ENCODE measurements at places on chromosomes 5 and 9. TPM values are rescaled to one million over a fixed set of nuclear protein-coding genes. Genes with fewer than 3 reads are reported as not detected.

- no peaks in the 10 kb centered on the region for H3K36me3 ChIP-seq
- H3K4me3 ChIP-seq = no peak overlapping the region
- H3K27ac ChIP-seq = no peak overlapping the region
- peaks cover under 1% of the 10 kb centered on the region for H3K27me3 ChIP-seq
- peaks cover 25% of the 10 kb centered on the region for H3K4me1 ChIP-seq
Observed at GRCh38 chr5:35922468-35922867, 16.0 kb downstream of the CAPSL start.

DNA sequence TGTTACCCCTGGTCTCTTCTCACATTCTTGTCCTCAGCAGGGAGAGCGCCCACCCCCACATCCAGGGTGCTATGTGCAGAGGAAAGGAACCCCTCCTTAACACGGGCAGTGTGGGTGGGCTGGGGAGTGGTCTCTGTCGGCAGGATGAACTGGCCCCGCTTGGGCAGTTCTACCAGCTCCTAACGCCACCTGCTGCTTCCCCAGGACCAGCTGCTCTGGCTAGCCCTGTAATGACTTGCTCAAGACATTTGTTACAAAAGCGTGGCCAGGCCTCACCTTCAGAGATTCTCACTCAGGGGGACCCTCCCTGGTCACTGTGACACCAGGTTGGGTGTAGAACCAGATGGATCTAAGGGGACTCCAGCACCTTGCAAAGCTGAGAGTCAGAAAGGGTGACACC, 82.4 kb downstream of the HMCN2 start:
- H3K27ac ChIP-seq = no peak overlapping the region
- no peaks in the 10 kb centered on the region for H3K36me3 ChIP-seq
- no peak for DNase-seq
- no peaks in the 10 kb centered on the region for H3K4me1 ChIP-seq

MRPL50 gene
- polyA plus RNA-seq = 12.9 TPM

GRCh38 chr5:41656597-41656996, 146.2 kb upstream of the PLCXD3 start:
- H3K27me3 ChIP-seq = no peaks in the 10 kb centered on the region
- no peak for DNase-seq
- H3K27ac ChIP-seq = no peak overlapping the region
- no peaks in the 10 kb centered on the region for H3K4me1 ChIP-seq
- H3K4me3 ChIP-seq = no peak overlapping the region

SPATA31C1 gene
- polyA plus RNA-seq = not detected

MEIKIN gene
- not detected for polyA plus RNA-seq

INPP5E gene
- polyA plus RNA-seq = 4.4 TPM

- peaks cover 63% of the 10 kb centered on the region for H3K36me3 ChIP-seq
- no peak overlapping the region for H3K27ac ChIP-seq
- H3K4me3 ChIP-seq = no peak overlapping the region
- no peak for DNase-seq
- no peaks in the 10 kb centered on the region for H3K27me3 ChIP-seq
Observed at GRCh38 chr9:124368692-124369091, 46.5 kb downstream of the PSMB7 start.

COL5A1 gene
- polyA plus RNA-seq = not detected

GRCh38 chr9:18791074-18791473, 241.9 kb downstream of the SAXO1 start:
- peaks cover 16% of the 10 kb centered on the region for H3K27me3 ChIP-seq
- no peak for DNase-seq
- H3K27ac ChIP-seq = no peak overlapping the region
- H3K36me3 ChIP-seq = no peaks in the 10 kb centered on the region
- H3K4me3 ChIP-seq = no peak overlapping the region

FAM78A gene
- 12.2 TPM for polyA plus RNA-seq

ALDH1A1 gene
- not detected for polyA plus RNA-seq

GRCh38 chr5:77380636-77381035, 111.5 kb downstream of the WDR41 start:
- no peaks in the 10 kb centered on the region for H3K36me3 ChIP-seq
- no peak overlapping the region for H3K4me3 ChIP-seq
- no peak overlapping the region for H3K27ac ChIP-seq
- peaks cover 4% of the 10 kb centered on the region for H3K27me3 ChIP-seq

DNA sequence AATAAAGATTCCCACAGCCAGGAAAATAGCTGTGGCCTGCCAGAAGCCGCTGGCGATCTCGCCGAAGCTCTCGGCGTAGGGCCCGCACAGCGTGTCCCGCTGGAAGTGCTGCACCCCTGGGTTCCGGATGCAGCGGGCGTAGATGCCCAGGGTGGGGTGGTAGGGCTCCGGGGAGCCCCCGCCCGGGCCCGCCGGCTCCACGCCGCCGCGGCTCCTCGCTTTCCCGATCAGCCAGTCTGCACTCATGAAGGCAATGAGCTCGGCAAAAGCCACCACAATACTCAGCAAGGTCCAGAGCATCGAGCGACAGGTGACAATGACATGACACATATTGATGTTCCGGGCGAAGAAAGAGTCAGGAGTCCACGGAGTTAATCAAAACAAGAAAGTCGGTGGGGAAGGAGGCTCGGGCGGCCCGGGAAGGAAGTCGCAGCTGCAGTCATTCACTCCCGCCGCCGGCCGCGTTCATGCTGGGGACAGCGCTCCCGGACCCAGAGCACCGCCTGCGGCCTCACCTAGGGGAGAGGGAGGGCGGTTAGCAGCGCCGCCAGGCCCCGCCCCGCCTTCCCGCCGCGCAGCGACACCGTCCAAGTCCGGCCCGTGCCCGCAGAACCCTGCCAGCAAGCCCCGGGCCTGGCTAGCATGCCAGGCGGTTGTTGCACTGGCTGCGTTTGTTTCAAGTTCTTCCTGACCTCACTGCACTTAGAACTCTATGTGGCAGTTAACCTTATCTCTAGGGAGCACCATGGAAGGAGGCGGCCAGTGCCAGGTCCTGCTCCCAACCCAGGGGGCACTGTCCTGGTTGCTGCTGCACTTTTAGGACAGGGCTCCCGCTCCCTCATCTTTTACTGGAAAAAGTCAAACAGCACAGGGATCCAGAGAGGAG, 138.4 kb downstream of the LHFPL2 start:
- no peaks in the 10 kb centered on the region for H3K36me3 ChIP-seq
- no peak overlapping the region for H3K27ac ChIP-seq
- H3K27me3 ChIP-seq = peaks cover 35% of the 10 kb centered on the region
- no peak for DNase-seq
- peaks cover 6% of the 10 kb centered on the region for H3K4me1 ChIP-seq
- peak overlapping the region; percentile 81 for H3K4me3 ChIP-seq

WHRN gene
- polyA plus RNA-seq = 0.43 TPM

- H3K4me3 ChIP-seq = no peak overlapping the region
- no peak for DNase-seq
- H3K4me1 ChIP-seq = no peaks in the 10 kb centered on the region
- no peak overlapping the region for H3K27ac ChIP-seq
- H3K27me3 ChIP-seq = peaks cover 1% of the 10 kb centered on the region
Observed at GRCh38 chr5:163248333-163248732, 189.1 kb upstream of the CCNG1 start.

DNA sequence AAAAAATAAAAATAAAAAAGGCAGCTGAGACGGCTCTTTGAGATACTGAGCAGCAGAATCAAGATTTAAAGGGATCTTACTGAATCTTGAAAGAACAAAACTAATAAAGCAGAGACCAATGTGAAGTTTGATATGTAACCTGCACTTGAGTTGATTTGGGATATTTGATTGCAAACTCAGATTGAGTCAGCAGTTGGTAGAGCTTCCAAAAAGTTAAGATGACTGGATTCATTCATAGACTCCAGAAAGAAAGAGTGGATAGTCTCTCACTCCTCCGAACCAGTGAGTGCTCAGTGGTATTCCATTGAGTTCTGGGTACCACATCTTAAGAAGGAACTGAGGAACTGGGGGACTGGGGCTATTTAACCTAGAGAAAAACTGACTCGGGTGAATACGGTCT, 52.7 kb upstream of the TESK1 start:
- no peak for DNase-seq
- no peak overlapping the region for H3K4me3 ChIP-seq
- no peaks in the 10 kb centered on the region for H3K4me1 ChIP-seq
- no peaks in the 10 kb centered on the region for H3K27me3 ChIP-seq

- H3K27ac ChIP-seq = no peak overlapping the region
- H3K36me3 ChIP-seq = no peaks in the 10 kb centered on the region
- no peak for DNase-seq
- H3K4me1 ChIP-seq = peaks cover 4% of the 10 kb centered on the region
- H3K27me3 ChIP-seq = peaks cover 27% of the 10 kb centered on the region
- no peak overlapping the region for H3K4me3 ChIP-seq
Observed at GRCh38 chr9:135083831-135084230, 3.6 kb upstream of the OLFM1 start.

Measured in naive thymus-derived CD8-positive, alpha-beta T cell (primary cell).